ENCODE measurements at places on chromosomes 12 and 14. TPM values are rescaled to one million over a fixed set of nuclear protein-coding genes. Genes with fewer than 3 reads are reported as not detected.

MMP17 gene
- total RNA-seq = 4.6 TPM

KTN1 gene
- 179 TPM for total RNA-seq

DENND5B gene
- 12.8 TPM for total RNA-seq

SYNE3 gene
- total RNA-seq = 82.8 TPM

CHGA gene
- total RNA-seq = not detected

RASSF8 gene
- 42.6 TPM for total RNA-seq

SPSB2 gene
- total RNA-seq = 4.1 TPM

CACNA2D4 gene
- 3.3 TPM for total RNA-seq

C12orf54 gene
- total RNA-seq = not detected

SLC38A4 gene
- 0.34 TPM for total RNA-seq

RAB21 gene
- total RNA-seq = 14.1 TPM

CLEC2A gene
- total RNA-seq = not detected

TAS2R13 gene
- total RNA-seq = 1.8 TPM

HOXC11 gene
- 0.38 TPM for total RNA-seq

SELPLG gene
- 4.3 TPM for total RNA-seq

RNASE2 gene
- 1.1 TPM for total RNA-seq

TSPAN8 gene
- total RNA-seq = 4.7 TPM

OR4N5 gene
- total RNA-seq = not detected

KRT3 gene
- total RNA-seq = not detected

AVPR1A gene
- total RNA-seq = 27.9 TPM

SOCS2 gene
- total RNA-seq = 25.3 TPM

OLR1 gene
- 0.88 TPM for total RNA-seq

RPL36AL gene
- total RNA-seq = 189 TPM

CCDC60 gene
- not detected for total RNA-seq

TAPBPL gene
- total RNA-seq = 26.2 TPM

SLC22A17 gene
- 3.3 TPM for total RNA-seq

GALNT6 gene
- 1.1 TPM for total RNA-seq

PGF gene
- 3.2 TPM for total RNA-seq

IFNG gene
- not detected for total RNA-seq

ZNF891 gene
- 2.2 TPM for total RNA-seq

RNF212B gene
- not detected for total RNA-seq

SLCO1C1 gene
- total RNA-seq = 1.8 TPM

WNT1 gene
- total RNA-seq = not detected

ADAM21 gene
- total RNA-seq = not detected

KERA gene
- total RNA-seq = not detected

ANKS1B gene
- 4.5 TPM for total RNA-seq

VWF gene
- 853 TPM for total RNA-seq

DHH gene
- total RNA-seq = 0.34 TPM

CLEC4A gene
- total RNA-seq = 4.3 TPM

GPD1 gene
- 2,409 TPM for total RNA-seq

NGB gene
- not detected for total RNA-seq

ISCA2 gene
- total RNA-seq = 10.3 TPM

CNTN1 gene
- 0.57 TPM for total RNA-seq

MYF5 gene
- total RNA-seq = not detected

ALDH1L2 gene
- 11.2 TPM for total RNA-seq

SOAT2 gene
- total RNA-seq = 0.38 TPM

RILPL2 gene
- 9.7 TPM for total RNA-seq

OR4K5 gene
- total RNA-seq = not detected

SYT1 gene
- 3.7 TPM for total RNA-seq

GOLT1B gene
- 39.6 TPM for total RNA-seq

DAZAP2 gene
- 256 TPM for total RNA-seq

DACT1 gene
- total RNA-seq = 3.6 TPM

NELL2 gene
- 4.2 TPM for total RNA-seq

COL2A1 gene
- total RNA-seq = not detected

GLI1 gene
- total RNA-seq = 1.5 TPM

PHLDA1 gene
- 13.0 TPM for total RNA-seq

Measured in subcutaneous adipose tissue (tissue), 4 donors.